ENCODE measurements at places on chromosomes 6 and 20.

DNA sequence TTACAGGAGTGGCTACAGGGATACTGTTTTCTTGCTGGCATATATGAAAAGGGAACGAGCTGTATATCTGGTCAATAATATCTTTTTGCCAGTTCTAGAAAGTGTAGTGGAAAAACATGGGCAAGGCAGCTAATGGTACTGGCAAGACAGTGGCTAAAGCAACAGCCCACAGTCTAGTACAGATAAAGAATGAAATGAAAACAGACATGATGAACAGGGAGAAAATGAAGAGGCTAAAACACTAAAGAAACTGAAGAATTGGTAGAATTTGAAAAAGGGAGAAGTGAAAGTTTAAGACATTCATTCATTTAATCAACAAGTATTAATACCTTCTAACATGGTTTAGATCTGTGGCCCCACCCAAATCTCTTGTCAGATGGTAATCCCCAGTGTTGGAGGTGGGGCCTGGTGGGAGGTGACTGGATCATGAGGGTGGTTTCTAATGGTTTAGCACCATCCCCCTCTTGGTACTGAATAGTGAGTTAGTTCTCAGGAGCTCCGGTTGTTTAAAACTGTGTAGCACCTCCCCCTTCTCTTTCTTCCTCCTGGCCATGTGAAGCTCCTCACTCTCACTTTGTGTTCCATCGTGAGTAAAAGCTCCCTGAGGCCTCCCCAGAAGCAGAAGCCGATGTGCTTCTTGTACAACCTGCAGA, 18.1 kb downstream of the FAM184A start:
- no peak for DNase-seq

GRCh38 chr20:52124821-52125220, 66.8 kb downstream of the ZFP64 start:
- no peak for DNase-seq

DNA sequence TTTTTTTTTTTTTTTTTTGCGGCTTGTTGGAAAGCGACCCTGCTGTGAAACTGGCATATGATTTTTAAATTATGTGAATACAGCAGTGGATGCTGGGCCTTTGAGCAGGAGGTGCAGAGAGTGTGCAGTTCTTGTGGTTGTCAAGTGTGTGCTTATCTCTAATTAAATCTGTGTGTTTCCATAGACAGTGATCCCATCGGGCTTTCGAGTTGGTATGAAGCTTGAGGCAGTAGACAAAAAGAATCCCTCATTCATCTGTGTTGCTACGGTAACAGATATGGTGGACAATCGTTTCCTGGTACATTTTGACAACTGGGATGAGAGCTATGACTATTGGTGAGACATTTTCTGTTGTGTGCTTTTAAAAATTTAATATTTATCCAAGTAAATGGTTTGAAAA, 52.4 kb downstream of the L3MBTL3 start:
- no peak for DNase-seq

DNA sequence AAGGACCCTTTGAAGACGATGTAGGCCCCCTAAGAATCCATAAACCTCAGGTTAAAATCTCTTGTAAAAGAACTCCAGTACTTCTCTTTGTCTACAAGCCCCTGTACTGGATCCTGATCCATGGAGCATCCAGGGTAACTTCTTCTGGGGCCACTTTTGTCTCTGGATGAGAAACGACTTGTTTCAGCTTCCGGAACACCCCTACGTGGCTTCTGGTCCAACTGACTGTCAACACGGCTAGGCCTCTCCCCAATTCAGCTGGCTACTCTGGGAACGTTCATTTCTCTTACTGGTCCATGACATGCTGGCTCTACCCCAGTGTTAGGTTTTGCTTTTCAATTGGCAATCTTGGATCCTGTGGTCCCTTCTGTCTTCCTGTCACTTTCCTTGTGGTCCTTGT, 198.0 kb downstream of the BACH2 start:
- no peak for DNase-seq

DNA sequence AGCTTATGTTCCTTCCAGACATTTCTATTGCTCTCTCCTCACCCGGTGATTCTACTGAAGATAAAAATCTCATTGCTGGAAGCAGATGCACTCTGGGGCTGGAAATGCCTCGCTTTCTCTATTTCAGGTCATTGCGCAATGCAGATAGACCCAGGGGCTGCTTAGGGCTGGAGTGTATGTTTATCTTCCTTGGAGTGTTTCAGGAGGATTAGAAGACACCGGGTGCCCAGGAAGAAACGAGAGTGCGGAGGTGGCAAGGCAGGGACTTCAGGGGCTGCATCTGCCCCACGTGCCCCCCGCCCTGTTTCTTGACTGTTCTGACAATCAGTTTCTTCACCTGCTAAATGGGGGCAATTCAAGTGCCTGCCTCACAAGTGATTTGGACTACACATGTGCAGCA, 45.6 kb upstream of the IYD start:
- DNase-seq: no peak

GRCh38 chr20:55535366-55535765, 470.0 kb downstream of the CBLN4 start:
- DNase-seq: no peak

GRCh38 chr20:45538209-45538799, 978 bp downstream of the WFDC6 start:
- DNase-seq: no peak

DNA sequence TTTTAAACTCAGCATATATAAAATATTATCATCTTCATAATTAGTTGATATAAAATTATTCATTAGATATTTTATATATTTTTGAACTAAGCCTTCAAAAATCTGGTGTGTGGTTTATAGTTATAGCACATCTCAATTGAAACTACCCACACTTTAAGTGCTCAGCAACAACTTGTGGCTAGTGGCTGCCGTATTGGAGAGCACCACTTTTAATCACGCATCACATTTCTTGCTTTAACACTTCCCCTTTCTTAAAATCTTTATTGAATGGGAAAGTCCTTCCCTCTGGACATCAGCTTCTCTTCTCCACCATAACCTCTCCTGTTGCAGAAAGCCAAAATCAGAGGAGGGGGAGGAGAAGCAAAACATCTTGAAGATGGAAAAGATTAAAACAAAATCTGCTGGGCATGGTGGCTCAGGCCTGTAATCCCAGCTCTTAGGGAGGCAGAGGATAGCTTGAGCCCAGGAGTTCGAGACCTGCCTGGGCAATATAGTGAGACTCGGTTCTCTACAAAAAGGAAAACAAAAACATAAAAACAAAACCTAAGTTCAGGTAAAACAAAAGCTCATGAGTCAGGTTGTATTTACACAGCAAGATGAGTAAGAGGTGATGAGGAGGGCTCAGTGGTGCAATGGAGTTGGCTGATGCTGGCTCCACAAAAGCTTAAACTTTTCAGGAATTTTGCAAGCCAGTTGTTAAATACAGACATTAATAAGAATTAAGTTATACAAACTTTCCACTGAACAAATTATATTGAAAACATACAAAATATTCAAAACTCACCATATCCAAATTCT, 237.0 kb upstream of the SUPT3H start:
- DNase-seq: no peak

DNA sequence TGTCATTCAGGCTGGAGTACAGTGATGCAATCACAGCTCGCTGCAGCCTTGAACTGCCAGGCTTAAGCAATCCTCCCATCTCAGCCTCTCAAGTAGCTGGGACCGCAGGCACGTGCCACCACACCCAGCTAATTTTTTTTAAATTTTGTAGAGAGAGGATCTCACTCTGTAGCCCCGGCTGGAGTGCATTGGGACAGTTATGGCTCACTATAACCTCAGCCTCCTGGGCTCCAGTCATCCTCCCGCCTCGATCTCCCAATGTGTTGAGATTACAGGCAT, 86.5 kb downstream of the SERAC1 start:
- DNase-seq: no peak

Measured in SW 1271 (cell line).